Stimulated activated naive CD4-positive, alpha-beta T cell (primary cell): ENCODE measurements at places on chromosomes 7 and 10.

GRCh38 chr7:27991006-27991528, 189.5 kb downstream of the JAZF1 start:
- no peak for DNase-seq

- no peak for DNase-seq
These were observed 48.1 kb upstream of the BMS1 start for GRCh38 chr10:42734536-42734935.

DNA sequence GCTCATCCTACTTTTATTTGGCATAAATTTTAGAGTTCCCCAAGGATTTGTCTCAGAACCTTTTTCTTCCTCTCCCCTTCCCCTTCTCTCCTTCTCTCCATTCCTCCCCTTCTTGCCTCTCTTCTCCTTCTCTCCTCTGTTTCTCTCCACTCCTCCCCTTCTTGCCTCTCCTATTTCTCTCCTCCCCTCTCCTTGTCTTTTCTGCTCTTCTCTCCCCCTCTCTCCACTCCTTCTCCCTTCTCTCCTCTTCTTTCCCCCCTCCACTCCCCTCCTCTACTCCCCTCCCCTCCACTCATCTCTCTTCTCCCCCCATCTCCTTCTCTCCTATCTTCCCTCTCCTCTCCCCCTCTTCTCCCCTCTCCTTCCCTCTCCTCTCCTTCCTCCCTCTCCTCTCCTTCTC, 142.7 kb downstream of the CCDC71L start:
- no peak for DNase-seq

DNA sequence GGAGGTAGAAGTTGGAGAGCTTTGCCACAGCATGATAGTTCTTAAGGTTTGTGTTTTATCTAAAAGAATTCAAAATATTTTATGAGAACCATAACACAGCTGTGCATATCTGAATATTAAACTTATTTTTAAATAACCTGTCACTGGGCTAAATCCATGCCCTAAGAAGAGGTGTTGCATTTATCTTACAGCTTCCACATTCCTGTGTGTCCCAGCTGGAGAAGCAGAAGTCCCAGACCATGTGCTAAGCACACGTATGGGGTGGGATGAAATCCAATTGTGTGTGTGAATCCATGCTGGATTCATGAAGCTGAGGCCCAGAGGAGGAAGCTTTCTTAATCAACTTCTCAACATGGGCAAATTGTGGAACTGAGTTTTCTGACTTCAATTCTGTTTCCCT, 121.5 kb downstream of the PKD1L1 start:
- no peak for DNase-seq

DNA sequence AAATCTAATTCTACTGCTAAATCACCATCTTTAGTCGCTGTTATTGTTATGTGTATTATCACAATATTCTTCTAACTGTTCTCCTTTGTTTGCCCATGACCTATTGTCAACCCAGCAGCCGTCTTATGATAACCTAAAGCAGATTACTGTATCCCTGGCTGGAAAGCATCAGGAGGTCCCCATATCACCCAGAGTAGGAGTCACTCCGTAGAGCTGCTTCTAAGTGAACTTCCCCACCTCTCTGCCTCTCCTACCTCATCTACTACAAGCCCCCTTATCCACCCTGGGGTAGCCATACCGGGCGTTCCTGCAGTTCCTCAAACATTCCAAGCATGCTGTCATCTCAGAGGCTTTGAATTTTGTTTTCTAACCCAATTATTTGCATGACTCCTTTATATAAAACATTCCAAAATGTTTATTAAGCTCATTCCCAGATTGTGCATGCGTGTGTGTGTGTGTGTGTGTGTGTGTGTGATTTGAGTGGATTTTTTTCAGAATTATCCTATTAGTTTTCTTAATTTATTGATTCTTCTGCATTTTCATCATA, 39.7 kb downstream of the POU6F2 start:
- no peak for DNase-seq

- no peak for DNase-seq
These were observed 45.5 kb downstream of the GSAP start for GRCh38 chr7:77370606-77371005.

DNA sequence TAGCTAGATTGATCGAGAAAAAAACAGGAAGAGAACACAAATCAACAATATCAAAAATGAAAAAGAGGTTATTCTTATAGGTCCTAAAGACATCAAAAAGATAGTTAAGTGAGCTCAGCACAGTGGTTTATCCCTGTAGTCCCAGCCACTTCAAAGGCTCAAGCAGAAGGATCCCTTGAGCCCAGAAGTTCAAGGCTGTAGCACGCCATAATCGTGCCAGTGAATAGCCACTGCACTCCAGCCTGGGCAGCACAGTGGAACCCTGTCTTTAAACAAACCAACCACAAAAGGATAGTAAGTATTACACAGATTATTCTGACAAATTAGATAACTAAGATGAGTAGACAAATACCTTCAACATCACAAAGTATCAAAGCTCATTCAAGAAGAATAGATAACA, 83.2 kb downstream of the HBP1 start:
- no peak for DNase-seq

DNA sequence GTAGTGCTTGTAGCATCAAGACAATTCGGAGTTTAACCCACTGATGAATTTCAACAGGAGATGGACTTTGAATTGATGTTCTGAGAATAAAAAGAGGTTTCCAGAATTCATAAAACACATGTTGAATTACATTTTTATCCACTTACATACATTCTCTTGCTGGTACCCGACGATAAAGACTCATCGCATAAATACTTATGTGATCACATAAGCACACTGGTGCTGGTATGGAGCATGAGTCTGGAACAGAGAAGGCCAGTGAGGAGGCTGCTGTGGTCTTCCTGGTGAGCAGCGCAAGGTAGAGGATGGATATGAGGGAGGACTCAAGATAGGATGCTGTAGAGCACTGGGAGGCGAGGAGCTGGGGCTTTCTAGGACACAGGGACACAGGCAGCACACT, 109.0 kb downstream of the RNF216 start:
- no peak for DNase-seq

GRCh38 chr7:155469311-155470185, 11.6 kb downstream of the EN2 start:
- DNase-seq, result no peak
